COR-L47 (cell line): ENCODE measurements at places on chromosomes 7 and 10.

GRCh38 chr10:79142064-79142491 lies 73.3 kb downstream of the ZMIZ1 start:
- DNase-seq = no peak

DNA sequence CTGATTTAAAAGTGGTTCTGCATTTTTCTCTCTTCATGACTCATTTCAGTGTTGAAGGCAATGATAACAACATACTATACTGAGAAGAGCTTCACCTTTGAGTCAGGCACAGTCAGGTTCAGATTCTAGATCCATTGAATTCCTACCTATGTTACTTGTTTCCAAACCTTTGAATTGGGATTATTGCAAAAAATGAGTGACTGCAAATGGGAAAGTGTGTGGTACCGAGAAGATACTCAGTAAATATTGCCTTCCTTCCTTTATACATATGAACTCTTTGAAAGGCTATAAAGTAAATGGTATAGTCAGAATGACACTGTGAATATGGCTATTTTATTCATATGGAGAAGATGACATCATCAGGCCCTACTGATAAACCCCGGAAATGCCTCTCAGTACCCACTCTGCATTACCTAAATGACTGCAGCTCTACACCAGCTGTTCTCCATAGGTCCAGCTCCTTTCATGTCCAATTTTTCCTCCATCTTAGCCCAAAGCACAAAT lies 66.7 kb upstream of the FGL2 start:
- no peak for DNase-seq

GRCh38 chr7:64599359-64599758 lies 36.5 kb upstream of the ZNF680 start:
- DNase-seq = no peak

- DNase-seq = no peak
Measured at GRCh38 chr10:89142590-89142989, 64.5 kb downstream of the CH25H start.

DNA sequence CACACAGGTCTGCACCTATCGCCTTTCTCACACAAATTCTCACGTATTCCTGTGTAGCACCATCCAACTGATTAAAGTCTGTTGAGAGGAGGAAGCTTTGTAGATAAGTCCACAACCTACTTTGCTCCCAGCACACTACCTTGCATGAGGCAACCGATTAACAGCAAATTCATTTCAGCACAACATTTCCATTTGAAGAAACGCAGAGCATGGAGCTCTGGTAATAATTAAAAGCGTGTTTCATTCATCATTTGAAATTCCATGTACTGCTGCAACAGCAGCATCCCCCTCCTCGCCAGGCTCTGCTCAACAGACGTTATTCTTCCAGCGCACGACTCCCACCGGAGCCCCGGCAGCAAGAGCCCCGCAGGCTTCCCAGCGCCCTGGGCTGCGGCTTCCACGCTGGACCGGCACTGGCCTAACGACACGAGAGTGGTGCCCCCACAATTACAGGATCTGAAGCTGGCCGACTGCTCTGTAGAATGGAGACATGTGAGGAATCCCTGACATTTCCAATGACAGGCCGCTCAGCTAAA lies 118.8 kb downstream of the DIP2C start:
- DNase-seq = no peak

GRCh38 chr10:113236998-113237397 lies 287.0 kb downstream of the TCF7L2 start:
- no peak for DNase-seq

GRCh38 chr10:6409971-6410643 lies 170.0 kb downstream of the PRKCQ start:
- DNase-seq = no peak

DNA sequence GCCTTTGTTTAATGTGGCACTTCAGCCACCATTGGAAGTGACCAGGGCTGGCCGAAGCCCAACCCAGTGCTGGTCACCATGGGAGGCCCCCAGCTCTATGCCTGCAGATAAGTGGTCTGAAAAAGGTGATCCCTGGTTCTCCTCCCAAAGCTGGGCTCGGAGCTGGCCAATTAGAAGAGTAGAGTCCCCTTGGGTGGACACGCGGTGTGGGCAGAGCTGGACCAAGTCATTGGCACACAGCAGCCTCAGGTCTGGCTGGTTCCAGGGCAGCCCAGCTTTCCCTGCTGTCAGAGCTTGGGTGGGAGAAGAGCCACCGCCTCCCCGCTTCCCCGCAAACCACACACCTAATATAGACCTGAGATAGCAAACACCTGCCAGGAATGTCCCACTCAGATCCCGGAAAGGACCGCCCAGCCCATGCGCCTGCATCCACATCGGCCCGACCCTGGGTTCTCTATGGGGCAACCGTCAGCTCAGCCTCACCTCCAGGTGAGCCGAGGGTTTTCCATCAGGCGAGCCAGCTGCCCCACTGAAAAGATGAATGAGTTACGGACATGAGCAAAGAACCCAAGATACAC lies 84.3 kb downstream of the TCERG1L start:
- DNase-seq = no peak

- no peak for DNase-seq
Measured at GRCh38 chr10:60311821-60312220, 77.9 kb downstream of the ANK3 start.

- no peak for DNase-seq
Measured at GRCh38 chr7:21131897-21132296, 296.0 kb upstream of the SP4 start.

DNA sequence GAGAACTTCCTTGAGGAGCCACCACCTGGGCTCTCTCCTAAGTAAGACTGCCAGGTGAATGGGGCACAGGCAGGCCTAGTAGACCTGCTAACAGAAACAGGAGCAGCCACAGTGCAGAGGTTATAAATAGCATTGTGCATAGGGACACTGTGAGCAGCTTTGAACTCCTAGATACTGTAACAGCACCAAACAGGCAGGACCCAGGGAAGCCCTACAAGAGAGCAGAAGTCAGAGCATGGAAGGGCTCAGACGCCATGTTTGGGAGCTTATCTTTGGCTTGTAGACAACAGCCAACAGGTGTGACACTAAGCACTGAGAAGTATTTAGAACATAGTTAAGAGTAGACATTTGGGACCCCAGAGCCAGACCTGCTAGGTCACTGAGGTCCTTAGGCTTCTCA lies 14.5 kb downstream of the XRCC2 start:
- DNase-seq = no peak

DNA sequence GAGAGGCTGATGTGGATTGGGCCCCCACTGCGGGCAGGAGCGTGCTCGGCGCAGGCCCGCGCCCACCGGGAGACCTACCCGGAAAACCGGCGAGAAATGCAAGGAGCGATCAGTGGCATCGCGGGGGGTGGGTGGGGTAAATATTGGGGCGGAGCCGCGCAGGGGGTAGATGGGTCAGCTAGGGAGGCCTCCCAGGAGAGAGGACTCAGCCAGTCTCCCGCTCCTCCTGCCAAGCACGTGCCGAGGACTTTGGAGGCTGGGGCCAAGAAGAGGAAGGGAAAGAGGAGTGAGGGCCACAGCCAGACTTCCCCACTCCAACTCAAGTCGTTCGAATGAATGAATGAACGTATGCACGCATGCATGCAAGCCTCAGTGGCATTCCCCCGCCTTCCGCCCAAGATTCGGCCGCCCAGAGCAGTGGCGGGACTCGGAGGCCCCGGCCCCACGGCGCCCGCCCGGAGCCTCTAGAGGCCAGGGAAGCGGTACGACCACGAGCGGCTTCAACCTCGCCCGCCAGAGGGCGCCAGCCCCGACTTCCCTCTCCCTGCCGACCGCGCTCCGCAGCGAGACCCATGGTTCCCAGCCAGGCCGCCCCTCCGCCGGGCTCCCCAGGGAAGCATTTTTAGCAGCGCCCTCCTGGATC lies 3.6 kb downstream of the NPM3 start:
- DNase-seq = peak; percentile 12

DNA sequence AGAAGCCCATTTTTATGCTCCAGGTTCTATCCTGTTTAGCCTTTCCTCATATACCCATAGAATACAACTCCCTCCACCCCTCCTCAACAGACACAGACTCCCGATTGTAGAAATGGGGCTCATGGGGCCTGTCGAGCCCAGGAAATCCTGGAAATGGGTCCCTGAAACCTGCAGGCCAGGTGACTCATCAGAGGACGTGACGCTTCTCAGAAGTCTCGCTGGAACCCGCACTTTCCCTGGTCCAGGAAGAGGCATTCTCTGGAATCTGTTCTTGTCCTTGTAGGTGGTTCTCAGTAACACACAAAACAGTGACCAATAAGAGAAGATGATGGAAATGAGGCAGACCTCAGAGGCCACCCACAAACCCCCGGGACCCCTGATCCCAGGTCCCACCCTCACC lies 244.8 kb upstream of the PPP2R2D start:
- DNase-seq = no peak

DNA sequence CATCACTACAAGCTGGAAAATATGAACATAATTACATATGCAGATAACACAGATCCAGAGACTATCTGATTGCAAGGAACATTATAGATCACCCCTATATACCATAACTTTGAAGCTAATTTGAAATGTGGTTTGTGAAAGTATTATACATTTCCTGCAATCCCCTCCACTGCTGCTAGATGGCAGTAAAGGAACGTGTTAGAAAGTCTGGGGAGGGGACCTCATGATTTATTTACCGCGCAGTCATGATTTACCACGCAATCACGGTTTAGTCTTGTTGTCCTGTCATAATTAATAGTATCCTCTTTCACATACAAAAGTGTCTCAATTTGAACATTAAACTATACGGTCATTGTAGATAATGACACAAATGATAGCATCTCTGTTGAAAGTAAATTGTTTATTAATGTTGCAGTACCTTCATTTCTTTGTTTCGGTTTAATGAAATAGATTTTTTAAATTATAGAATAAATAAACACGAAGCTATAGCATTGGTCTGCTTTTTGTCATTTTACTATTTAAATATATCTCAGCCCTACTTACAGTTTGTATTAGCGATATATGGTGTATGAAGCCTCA lies 145.3 kb upstream of the PRSS1 start:
- DNase-seq = peak; percentile 76

- DNase-seq = no peak
Measured at GRCh38 chr10:13871776-13872175, 285.0 kb downstream of the PRPF18 start.

DNA sequence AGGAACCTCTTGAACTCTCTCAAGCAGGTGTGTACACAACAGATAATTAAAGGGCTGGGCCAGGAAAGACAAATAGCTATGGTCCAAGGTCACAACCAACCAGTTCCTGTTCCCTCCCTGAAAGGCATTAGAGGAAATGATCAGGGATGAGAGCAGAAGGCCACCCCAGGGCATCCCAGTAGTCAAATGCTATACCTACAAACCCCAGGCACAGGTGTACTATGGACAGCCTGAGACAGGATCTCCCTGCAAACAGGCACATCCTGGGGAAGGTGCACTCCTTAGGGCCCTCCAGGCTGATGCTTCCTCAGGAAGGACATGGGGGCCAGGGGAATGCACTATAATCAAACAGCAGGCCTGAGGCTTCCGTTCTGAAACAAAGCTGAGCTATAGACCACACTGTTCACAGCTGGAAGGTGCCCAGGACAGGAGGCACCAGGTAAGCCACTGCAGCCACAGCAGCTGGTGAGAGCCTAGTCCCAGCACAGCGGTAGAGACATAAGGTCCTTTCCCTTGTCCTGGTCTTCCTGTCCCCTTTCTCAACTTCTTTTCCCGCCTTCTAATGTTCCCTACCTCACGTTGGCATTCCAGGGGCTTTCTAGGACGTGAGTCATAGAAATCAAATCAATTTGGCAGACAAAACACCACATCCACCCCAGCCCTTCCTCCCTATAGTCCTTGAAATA lies 13.3 kb downstream of the PARP12 start:
- DNase-seq = no peak

- no peak for DNase-seq
Measured at GRCh38 chr7:66193146-66193725, 11.9 kb upstream of the TPST1 start.

GRCh38 chr7:42095791-42096190 lies 141.2 kb downstream of the GLI3 start:
- DNase-seq = no peak

- peak; percentile 48 for DNase-seq
Measured at GRCh38 chr7:142516038-142516501, 233.2 kb upstream of the PRSS1 start.

DNA sequence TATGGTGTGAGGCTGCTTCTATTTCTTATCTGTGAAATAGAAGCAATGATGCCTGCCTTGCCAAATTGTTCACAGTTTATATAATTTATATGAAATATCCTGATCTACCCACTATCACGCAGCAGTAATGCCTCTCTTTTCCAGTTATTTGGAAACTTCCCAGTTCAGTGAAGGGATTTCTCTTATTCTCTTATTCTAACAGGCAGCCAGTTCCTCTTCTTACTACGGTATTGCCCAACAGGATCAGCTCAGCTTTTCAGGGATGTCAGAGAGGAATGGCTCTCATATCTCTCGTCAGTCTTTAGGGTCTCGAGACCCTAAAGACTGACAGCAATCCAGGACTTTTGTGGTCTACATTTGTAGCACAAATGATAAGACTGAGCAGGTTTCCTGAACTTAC lies 215.6 kb downstream of the CREB5 start:
- DNase-seq = no peak

- no peak for DNase-seq
Measured at GRCh38 chr7:157864911-157865310, 528.1 kb downstream of the DNAJB6 start.

GRCh38 chr7:121503039-121503438 lies 106.9 kb upstream of the FAM3C start:
- no peak for DNase-seq

GRCh38 chr10:36531621-36532020 lies 593.8 kb upstream of the ANKRD30A start:
- DNase-seq = no peak

DNA sequence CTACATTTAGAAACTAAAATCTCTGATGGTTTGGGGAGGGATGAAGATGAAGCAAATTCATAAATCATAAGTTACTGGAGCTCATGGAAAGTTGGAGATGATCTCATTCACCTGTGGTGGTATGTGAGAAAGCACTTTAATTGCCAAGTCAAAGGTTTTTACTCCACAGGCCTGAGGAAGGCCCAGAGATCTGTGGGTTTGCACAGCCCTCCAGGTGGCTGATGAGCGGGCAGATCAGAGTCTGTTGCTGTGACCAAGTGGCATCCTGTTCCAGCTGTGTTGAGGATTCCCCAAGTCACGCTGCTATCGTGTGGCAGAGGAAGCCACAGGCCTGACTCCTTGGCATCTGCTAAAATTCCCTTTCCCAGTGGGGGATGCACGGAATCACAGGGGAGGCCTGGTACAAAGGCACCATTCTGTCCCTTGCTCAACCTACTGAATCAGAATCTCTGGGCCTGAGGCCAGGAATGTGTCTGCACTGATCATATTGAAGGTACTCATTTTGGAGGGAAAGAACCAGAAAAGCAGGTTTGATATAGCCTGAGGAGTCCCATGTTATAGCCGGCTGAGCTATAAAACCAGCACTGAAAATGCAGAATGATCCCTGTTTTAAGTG lies 19.7 kb upstream of the DDC start:
- DNase-seq = no peak
